ENCODE measurements at places on chromosomes 12 and 14. TPM values are rescaled to one million over a fixed set of nuclear protein-coding genes. Genes with fewer than 3 reads are reported as not detected.

The ADAM21 gene
- total RNA-seq, result 0.37 TPM

The NXPH4 gene
- 13.9 TPM for total RNA-seq

The PAX9 gene
- 0.05 TPM for total RNA-seq

The DAZAP2 gene
- total RNA-seq, result 59.4 TPM

The RIMBP2 gene
- not detected for total RNA-seq

The IL31 gene
- not detected for total RNA-seq

The KCNMB4 gene
- total RNA-seq, result 2.7 TPM

The TOX4 gene
- total RNA-seq, result 18.1 TPM

The REP15 gene
- total RNA-seq, result 5.0 TPM

The HHIPL1 gene
- 7.7 TPM for total RNA-seq

The TRPV4 gene
- total RNA-seq, result 0.32 TPM

The GARIN6 gene
- not detected for total RNA-seq

The GRIP1 gene
- 3.6 TPM for total RNA-seq

Data from smooth muscle cell of the umbilical artery (primary cell).